Stimulated activated CD4-positive, alpha-beta T cell treated with anti-CD3 and anti-CD28 coated beads, Interleukin-1b, Interleukin-23, amount 100 ng/mL, for 24 hours (primary cell): ENCODE measurements at places on chromosomes 4 and X.

DNA sequence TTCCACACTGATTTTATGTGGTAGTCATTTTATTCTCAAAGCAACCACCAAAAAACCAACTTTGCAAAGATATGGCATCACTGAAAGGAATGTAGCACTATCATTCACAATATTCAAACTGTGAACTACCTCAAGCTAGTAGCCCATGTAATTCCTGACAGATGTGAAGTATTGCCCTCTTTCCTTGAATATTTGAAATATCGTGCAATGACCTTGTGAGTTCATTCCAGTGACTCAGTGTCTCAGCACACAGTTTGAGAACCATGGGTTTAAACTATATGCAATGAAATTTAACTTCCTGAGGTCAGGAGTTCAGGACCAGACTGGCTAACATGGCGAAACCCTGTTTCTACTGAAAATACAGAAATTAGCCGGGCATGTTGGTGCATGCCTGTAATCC is 20.9 kb upstream of the IQCM start:
- DNase-seq, result no peak

DNA sequence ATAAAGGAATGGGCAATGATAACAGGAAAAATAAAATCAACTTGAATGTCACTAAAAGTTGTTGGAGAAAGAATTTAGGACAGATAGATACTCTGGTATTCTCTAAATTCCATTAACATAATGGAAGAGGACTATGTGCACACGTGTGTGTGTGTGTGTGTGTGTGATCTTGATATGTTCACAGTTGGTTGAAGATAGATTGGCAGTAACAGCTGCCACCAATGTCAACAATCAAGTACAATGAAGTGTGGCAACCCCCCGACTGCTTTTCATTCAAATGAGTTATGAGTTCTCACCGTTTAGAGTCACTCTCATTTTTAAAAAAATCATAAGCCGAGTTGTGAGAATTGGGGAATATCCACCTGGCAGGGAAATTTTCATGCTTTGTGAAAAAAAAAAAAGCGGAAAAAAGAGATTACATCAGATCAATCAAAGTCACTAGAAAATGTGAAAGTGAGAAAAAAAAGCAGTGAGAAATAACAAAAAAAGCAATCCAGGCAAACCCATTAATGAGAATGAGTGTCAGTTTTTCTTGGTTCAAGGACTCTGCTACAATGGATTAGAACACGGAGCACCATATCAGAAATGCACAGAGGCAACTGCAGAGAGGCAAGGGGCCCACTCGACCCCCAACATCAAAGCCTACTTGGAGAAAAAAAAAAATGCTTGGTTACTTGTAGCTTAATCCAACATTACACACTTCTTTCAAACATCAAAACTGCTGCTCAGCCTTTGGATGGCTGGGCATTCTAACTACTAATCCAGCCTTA is 414.9 kb upstream of the PITX2 start:
- DNase-seq, result no peak

DNA sequence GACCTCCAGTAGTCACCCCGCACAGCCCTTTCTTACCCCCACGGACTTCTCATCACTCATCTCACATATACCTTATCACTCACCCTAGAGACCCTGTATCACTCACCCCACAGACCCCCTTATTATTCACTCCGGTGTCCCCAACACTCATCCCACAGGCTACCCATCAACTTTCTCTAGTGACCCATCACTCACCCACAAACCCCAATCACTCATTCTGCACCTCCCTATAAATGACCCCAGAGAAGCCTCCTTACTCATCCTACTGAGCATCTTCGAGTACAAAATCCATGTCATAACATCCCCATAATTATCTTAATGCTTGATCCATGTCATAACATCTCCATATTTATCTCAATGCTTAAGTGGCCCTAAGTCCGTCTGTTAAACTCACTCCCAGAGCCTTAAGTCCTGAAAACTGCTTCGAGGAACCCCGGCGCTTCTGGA is 934 bp downstream of the ZNF41 start:
- DNase-seq, result no peak

DNA sequence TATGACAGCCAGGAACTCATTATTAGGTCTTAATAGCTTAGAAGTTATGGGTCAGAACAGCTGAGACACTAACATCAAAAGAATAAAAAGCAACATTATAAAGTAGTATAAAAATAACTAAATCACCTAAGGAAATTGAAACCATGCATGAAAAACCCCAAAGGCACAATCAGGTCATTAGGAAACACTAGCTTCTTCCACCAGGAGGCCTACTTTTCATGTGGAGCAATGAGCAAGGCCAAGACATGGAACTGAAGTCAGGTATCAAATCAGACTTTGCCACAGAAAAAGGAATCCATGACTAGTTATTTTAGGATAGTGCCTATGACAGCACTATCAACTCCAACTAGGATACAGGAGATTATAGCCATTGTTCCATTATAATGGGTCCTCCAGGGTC is 7.9 kb downstream of the HUWE1 start:
- DNase-seq, result no peak

GRCh38 chrX:139091066-139091465 is 379.5 kb upstream of the FGF13 start:
- DNase-seq, result no peak

GRCh38 chrX:45198706-45199105 is 2.0 kb downstream of the DIPK2B start:
- DNase-seq, result no peak

GRCh38 chr4:71639380-71639779 is 144.5 kb downstream of the GC start:
- DNase-seq, result no peak

- no peak for DNase-seq
Measured at GRCh38 chr4:142160509-142160908, 524.1 kb downstream of the IL15 start.
